ENCODE measurements at places on chromosomes 16 and 17.

GRCh38 chr17:69254187-69254586 lies 25.6 kb upstream of the ABCA10 start:
- no peak for DNase-seq

GRCh38 chr17:62907961-62908360 lies 58.1 kb upstream of the TANC2 start:
- DNase-seq, result no peak

DNA sequence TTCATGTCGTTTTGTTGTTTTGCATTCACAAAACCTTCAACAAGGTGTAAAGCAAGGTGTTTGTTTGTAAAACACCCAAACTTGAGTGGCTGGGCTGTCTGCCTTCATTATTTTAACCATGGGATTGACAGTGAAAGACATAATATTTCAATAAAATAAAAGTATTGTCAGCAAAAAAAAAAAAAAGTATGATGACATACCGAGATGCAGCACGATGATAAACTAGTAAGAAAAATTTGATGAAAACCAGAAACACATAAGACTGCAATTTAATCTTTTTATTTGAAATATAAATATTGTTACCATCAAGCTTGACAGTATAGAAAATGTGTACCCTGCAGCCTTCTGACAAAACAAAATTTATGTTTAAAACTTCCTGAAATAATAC lies 419.3 kb upstream of the DYNLRB2 start:
- no peak for DNase-seq

- DNase-seq, result no peak
Measured at GRCh38 chr16:87739801-87740200, 26.0 kb downstream of the KLHDC4 start.

DNA sequence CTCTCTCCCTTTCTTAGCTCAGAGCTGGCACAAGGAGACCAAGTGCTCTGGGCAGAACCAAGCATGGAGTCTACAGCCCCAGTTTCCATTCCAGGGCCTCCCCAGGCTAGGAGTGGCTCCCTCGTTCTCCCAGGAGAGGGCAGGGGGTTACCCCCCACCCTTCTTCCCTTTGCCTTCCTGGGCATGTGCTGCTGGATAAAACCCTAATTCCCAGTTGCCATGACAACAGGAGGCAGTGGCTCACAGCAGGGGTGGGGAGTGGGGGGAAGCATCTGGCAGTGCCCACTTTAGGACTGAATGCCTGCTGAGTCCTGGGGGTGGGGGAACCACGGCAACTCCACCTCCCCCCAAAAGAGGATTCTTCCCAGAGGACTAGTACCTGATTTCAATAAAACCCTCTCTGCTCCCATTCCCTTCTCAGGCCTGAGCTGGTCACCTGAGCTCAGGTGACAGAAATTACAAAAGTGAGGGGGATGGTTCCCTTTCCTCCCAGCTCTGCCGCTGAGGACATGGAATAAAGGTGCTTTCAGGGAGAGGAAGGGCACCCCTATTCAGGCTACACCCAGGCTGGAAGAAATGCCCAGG lies 1.8 kb downstream of the MPP2 start:
- DNase-seq, result no peak

DNA sequence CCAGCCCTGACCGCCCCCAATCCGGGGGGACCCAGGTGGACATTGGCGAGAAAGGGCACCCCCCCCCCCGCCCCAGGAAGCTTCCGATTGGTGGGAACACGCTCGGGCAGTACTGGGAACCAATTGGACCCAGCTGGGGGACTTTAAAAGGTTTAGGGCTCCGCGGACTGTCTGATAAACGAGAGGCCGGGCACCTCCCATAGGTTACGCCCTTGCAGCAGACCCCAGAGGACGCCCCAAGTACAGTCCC lies 245 bp downstream of the TMEM256 start:
- peak; percentile 92 for DNase-seq
